DND-41 (cell line): ENCODE measurements at places on chromosomes 3 and 15.

- no peak for DNase-seq
Measured at GRCh38 chr3:142652826-142653292, 56.7 kb downstream of the PLS1 start.

- no peak for DNase-seq
Measured at GRCh38 chr3:134315286-134316106, 58.8 kb downstream of the AMOTL2 start.

- DNase-seq, result no peak
Measured at GRCh38 chr3:42705058-42705767, 2.6 kb upstream of the HHATL start.

DNA sequence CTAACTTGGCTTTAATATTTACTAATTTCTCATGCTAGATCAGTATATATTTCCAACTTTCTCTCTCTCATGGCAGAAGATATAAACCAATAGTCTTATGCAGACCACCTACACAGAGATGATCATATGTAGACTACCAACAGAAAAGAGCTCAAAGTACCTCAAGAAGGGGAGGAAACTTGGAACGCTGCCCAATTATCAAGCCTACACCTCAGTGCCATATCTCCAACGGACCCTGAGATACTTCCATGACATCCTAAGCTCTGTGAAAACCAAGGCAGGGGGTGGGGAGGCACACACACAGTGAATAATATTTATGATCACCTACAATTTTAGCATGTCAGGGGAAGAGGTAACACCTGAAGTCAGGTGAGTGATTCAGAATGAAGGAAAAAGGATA is 100.6 kb downstream of the STAG1 start:
- no peak for DNase-seq

DNA sequence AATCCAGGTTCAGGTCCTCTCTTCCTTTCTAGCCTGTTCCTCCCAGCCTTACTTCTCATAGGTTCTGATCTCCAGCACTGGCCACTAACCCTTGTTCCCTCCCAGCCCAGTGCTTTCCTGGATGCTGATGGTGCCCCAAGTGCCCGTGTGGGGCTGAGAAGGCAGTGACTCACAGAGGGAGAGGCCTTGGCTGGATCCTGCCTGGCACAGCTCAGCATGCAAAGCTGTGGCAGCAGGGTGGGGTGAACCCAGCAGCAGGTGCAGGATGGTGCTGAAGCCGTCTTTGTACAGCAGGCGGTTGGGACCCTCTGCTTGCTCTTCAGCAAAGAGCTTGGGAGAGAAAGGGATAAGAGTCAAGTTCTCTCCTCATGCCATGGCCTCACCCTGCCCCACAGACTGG is 7.6 kb downstream of the LPCAT4 start:
- DNase-seq, result no peak

DNA sequence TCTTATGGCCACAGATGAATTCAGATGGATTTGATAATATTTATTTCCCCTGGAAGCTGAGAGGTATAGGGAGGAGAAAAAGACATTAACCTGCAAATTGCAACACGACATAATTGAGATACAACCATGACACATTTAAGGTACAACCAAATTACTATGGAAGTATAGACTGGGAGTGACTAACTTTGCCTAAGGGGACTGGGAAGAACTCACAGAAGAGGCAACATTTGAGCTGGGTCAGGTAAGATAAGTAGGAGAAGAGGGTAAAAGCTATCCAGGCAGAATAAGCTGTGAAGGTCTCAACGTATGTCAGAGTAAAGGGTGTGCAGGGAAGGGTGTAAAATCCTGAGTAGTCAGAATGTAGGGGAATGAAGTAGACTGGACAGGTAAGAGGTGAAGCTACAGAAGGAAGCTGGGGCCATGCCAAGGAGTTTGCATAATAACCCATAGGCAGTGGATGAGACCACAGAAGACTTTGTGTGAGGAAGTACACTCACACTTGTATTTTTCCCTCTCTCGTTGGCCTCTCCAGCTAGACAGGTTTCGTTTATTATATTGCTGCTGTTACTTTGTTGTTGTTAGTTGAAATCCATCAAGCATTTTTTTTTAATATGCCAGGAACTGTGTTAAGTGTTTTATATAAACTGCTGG is 28.0 kb upstream of the PTX3 start:
- no peak for DNase-seq

DNA sequence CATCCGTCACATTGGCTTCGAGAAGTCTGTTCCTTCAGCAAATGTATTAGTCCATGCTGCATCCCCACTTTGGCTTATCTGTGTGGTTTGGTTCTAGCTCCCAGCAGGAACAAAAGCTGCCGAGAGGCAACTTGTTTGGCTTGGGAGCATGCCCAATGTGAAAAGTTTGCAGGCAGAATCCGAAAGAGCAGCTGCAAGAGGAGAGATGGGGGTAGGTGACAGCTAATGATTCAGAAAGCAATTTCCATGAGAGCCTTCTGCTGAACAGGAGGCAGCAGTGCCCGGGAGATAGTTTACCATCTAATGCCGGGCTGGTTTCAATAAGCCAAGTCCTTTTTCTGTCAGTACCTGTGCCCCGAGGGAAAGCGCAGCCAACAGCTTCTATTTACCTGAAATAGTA is 60.2 kb downstream of the GRM7 start:
- no peak for DNase-seq

DNA sequence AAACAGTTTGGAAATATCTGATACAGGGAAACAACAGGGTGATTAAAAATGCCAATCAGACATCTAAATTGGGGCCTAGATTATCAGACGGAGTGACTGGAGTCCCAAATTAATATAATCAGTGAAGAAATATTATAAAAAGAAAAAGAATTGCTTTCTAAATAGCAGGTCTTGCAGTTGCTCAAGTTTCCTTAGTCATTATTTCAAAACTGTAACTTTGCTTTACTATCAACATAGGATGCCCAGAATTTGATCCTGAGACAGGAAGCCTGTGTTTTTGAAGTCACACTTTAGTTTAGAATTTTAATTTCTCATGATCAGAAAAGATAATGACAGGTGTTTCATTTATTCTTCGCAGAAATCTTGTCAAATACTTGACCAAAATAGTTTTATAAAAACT is 105.9 kb downstream of the IL1RAP start:
- DNase-seq, result no peak

GRCh38 chr15:50166216-50166615 is 15.8 kb upstream of the SLC27A2 start:
- no peak for DNase-seq

DNA sequence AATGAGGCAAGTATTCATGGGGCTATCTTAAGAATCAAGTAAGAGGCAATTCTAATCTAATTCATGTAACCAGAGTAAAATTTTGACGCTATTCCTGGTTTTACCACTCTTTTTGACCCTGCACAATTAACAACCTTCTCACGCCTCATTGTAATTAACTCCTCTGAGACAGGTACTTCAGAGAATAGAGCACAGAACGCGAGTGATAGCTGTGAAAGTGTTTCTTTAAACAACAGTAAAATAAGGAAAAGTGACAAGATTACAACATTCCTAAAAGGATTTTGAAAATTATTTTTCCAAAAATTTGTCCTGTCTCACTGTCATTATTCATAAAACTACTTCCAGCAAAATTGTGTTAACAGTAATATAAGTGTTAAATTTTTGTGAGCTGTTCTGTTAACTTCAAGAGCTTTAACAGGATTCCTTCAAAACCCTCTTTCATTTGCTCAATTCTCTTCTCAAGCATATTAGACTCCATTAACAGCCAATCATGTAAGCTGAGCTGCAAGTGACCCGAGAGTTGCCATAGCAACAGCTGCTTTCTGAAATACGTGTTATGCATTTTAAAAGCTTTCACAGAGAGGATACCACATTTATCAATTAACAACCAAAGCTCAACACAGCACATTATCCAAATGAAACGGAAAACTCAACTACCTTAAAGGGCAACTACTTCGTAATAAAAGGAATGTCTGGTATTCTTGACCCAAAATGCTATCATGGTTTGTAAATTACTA is 93.1 kb downstream of the STAG1 start:
- no peak for DNase-seq
